ENCODE measurements at places on chromosomes 1 and 21.

DNA sequence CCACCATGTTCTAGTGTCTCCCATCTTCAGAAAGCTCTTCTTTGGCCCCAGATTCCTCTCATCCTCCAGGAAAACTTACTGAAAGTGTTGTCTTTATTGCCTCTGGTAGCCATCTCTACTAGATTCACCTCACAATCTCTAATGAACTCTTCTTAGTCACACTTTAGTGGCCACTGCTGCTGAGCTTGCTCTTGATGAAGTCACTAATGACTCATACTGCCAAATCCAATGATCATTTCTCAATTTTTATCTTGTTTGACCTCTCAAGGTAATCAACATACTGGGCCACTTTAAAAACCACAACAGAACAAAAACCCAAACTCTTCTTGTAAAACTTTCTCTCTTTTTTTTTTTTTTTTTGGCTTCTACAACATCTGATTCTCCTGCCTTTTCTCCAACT lies 196.4 kb downstream of the LHX8 start:
- DNase-seq, result no peak

DNA sequence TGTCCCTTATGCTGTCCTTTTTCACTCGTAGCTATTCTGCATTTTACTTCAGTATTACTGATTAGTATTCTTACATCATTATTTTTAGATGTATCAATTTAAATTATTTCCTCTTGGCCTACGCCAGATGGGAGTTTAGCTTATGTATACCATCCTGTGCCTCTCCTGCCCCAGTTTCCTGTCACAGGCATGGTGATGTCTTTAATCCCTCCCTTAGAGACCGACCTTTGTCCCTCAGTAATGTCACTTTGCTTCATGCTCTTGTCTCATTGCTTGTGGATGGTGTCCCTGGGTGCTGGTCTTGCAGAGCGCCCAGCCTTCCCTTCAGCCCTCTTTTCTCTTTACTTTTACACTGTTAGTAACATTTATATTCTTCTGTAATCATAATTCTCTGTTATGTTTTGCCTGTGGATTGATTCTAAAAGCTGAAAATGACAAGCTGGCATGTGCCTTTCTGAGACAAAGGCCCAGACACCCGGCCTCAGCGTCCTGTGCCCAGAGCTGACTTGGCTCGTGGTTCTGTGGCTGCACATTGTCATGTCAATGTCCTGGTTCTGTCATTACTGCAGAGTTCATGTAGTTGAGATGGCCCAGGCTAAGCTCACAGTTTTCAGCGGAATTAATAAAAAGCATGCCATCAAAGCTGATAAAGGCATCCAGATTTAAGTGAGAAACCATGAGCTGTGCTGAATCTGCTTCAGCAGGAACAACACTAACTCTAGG lies 100.7 kb downstream of the MTR start:
- no peak for DNase-seq

DNA sequence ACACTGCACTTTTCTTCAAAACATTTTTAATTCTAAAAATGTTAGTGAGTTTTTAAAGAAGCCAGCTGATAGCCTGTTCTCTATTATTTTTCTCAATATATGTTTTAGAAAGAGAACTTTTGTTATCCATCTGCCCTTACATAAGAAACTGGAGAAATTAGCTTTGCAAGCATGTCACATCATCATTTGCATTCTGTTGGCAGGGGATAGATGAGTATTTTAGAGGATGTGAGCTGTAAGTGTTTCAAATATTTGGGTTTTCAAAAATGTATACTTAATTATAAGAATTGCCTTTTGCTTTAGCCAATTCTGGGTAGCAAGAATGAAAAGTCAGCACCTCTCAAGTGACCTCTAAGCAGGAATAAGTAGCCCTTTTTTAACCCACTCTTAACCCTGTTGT lies 7.4 kb downstream of the NFIA start:
- DNase-seq, result no peak

DNA sequence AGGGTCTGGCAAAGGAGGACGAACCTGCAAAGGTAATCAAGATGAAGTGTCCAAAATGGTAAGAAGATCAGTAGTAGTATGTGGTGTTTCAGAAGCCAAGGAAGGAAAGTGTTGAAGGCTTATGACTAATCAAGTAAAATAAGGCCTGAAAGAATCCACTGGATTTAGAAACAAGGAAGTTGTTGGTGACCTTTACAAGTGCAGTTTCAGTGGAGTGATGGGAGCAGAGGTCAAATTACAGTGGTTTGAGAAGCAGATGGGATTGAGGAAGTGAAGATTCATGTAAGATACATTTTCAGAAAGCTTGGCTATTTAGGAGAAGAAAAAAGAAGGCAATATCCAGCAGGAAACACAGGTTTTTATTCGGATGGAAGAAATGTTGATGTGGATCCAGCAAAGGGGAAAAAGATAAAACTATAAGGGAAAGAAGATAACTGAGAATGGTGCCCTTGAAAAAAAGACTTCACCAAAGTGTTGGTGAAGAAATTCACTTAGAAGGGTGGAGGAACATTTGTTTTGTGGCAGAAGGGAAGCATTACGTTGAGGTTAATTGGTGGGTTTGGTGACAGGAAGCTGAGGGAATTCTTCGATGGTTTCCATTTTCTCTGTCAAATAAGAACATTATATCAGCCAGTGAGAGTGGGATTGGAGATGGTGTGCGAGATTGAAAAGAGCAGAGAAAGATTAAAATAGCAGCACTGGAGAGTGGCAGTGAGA lies 2.1 kb downstream of the ARMH1 start:
- no peak for DNase-seq

DNA sequence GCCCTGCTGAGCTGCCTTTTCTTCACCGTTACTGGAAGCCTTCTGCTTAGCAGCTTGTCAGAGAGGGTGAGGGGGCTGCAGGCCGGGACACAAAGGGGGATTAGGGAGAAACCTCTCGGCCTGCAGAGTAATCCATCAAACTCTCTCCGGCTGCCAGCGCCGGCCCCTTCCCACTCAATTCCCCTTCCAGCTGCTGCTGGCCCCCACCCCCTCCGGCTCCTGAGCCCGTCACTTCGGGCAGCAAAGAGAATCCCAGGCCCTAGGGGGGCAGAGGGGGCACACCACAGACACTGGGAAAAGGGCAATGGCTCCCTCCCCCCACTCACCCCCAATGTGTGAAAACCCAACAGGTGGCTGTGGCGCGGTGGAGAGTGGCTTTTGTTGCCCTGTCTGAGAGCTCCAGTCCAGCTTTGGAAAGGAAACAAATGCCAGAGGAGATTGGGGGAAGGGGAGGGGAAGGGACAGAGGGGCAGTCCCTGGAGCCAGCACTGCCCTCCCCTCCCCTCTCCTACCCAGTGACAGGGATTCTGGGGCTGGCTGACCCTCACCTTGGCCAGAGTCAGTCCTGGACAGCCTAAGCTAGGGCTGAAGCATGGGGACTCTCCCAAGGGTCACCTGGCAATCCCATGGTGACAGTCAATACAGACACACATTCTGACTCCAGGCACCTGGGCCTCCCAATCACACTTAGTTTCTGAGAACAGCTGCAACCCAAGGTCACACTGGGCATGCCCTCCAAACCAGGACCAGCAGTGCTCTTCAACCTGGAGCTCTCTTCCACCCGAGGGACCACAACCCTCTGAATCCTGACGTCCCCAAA lies 9.5 kb downstream of the SLC45A3 start:
- DNase-seq, result no peak

GRCh38 chr1:177424744-177425143 lies 254.0 kb downstream of the BRINP2 start:
- DNase-seq, result no peak

GRCh38 chr1:58932859-58933598 lies 149.2 kb upstream of the JUN start:
- no peak for DNase-seq

GRCh38 chr1:220991506-220991905 lies 112.3 kb downstream of the HLX start:
- DNase-seq, result no peak

DNA sequence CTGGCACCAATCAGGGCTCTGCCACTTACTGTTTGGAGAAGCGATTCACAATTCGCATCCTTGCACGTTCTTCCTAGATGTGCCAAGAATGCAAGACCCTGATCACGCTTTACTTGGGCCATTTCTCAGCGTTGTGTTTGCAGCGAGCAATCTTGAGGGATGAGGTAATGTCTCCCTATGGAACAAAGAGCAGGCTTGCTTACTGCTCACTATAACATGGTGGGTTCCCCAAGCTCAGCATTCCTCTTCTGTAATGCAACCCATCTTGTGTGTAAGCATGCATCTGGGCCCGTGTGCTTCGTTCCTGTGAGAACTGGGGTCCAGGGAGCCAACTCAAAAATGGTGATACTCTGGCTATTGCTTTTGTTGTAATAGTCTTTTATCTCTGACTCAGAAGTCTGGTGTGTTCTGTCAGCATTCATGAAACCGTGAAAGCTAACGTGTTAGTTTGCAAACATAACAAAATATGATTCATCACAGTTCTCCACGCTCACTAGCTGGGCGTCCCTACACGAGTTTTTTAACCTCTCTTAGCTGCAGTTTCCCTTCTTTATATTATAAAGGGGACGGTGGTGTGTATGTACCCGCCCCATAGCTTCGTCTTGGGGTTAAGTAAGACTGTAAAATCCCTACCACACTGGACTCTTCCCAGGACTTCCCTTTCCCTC lies 33.3 kb downstream of the DNTTIP2 start:
- peak; percentile 47 for DNase-seq

DNA sequence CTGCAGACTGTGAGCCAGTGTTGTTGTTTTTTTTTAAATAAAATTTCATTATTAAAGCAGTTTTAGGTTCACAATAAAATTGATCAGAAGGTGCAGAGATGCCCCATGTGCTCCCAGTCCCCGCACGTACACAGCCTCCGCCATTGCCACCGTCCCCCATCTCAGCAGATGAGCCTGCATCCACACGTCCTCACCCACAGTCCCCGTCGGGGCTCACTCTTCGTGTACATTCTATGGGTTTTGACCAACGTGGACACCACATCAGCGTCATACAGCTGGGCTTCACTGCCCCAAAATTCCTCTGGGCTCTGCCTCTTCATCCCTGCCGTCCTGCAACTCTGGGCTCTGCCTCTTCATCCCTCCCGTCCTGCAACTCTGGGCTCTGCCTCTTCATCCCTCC lies 11.6 kb upstream of the ARHGEF16 start:
- DNase-seq, result no peak

GRCh38 chr1:235893840-235894239 lies 27.1 kb upstream of the LYST start:
- no peak for DNase-seq

DNA sequence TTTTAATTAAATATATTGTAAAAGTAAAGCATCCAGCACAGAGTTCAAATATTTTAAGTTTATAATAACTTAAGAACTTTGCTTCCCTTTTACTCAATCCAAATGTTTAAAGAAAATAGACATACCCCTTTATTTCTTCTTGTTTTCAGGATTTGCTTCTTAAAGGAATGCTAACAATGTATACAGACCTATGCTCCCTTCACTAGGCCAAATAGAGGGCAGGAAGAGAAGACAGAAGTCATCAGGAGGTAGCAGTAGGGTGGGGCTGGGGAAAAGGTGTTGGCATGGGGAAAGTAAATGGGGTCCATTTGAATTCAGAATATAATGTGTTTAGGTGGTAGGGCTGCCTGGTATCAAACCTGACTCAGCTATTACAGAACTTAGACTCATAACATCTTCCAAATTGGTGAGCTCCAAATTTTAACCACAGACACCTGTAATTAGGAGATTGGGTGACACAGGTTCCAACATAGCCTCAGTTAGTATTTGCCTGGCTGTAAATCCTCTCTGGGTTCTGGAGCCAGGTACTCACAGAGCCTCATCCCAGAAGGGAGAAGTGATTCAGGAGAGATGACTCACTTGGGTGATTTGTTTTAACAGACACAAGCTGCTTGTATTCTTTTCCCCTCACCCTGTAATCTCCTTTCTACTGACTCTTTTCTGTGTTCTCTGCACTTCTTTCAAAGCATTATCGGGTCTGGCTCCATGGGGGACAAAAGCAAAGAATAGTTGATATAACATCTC lies 60.1 kb upstream of the DUSP10 start:
- DNase-seq, result no peak

DNA sequence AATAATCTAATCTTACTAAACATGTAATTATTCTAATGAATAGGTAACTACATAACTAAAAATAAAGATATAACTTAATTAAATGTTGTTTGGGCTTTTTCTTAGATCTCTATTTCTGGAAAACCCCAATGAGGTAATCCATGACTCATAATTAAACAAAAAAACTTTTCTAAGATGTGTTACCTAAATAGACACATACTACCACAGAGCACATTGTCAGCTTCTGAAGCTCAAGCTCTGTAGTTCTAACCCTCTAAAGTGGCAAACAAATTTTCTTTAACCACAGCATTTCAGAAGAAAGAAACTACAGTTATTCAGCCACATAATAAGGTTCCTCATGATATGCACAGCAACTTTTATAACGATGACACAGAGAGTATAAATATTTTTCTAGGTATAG lies 4.2 kb downstream of the OR6K3 start:
- no peak for DNase-seq

- DNase-seq, result no peak
These were observed 3.1 kb downstream of the PLEKHN1 start for GRCh38 chr1:969260-969855.

GRCh38 chr1:26784023-26784871 lies 3.5 kb upstream of the PIGV start:
- no peak for DNase-seq

- DNase-seq, result no peak
These were observed 658.8 kb downstream of the MATN1 start for GRCh38 chr1:30064547-30064946.

DNA sequence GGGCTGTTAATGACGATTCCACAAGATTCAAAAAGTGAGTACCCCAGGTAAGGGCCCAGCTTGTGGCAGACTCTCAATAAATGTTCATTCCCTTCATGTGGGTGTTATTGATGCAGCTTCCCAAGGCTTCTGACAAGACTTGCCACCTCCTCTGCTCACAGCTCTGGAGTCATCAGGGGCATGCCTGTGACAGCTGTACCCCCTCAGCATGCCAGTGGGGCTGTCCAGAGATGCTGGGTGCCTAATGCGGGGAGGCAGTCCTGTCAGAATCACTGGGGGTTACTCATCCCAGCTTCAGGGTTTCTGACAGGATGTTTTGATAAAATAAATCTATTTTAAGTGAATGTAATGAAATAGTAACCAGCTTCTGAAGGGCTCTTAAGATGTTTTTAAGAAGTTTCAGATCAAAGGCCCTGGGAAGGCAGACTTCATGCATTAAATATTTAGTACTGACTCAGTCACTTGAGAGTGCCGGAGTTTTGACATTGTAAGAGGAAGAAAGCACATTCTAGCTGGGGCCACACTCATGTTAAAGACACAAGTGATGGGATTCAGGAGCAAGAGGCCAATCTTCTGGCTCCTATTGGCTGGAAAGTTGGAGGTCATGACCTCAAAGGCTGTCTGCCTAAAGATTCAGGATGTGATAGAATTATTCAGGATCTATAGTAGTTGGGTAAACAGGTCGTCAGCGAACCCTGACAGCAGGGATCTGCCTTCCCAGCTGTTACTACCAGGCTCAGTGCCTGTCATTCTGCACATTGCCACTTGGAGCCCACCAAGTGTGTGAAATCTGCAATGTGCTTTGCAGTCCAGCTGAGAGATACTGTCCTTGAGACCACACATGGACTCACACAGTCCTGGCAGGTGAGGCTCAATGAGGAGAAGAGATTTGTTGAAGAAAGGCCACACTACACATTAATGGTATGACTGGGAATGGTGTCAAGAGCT lies 239.6 kb upstream of the BEND5 start:
- DNase-seq, result no peak

- no peak for DNase-seq
These were observed 1377.7 kb upstream of the ADGRL4 start for GRCh38 chr1:80384083-80384830.

- no peak for DNase-seq
These were observed 29.9 kb downstream of the PMVK start for GRCh38 chr1:154906621-154907081.

All from CD8-positive, alpha-beta T cell (primary cell).